NCI-H187 (cell line): ENCODE measurements at places on chromosomes 2 and 18.

DNA sequence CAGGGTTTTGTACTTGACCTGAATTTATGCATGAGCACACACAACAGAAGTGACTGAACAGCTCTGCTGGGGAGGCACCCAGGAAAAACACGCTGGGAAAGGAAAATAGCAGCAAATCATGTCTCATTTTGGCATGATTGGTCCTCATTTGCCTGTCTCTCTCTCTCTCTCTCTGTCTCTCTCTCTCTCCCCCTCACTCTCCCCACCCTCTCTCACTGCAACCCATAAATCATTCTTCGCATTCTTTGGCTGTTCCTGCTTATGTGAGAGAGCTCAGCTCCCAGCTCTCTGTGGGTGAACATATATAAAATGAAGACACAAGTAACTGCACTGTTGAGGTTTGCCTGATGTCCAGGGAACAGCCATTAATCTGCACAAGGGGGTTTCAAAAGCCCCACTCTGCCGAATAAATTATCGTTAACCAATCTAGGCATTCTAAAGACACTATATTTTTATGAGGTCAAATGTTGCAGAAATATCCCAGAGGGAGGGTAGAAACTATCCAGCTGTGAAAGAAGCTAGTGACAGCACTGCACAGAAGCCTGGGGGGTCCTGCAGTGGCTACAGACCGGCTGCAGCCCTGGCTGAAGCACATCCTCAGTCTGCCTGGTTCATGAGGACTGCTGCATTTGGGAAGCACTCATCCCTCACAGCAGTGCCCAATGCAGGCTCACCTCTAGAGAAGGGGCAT, 260.3 kb downstream of the AFF3 start:
- no peak for DNase-seq

- DNase-seq: no peak
Observed at GRCh38 chr2:166766220-166766619, 122.1 kb upstream of the XIRP2 start.

DNA sequence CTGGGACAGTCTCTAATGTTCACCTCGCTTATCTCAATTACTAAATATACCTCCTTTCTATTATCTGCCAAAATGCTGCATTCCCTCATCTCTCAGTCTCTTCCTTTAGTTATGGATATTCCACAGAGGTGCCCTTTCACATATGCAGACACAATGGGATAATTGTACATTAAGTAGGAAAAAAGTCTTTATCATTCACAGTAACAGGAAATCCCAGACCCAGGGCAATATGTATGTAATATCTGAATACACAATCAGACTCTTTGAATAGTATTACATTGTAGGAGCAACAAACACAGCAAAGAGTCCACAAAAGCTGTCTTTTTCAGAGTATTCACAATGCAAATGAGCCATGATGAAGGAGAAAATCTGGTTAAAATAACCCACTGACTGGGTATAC, 1399.0 kb upstream of the ZEB2 start:
- DNase-seq: no peak

- DNase-seq: no peak
Observed at GRCh38 chr2:39153312-39153711, 32.5 kb upstream of the SOS1 start.

GRCh38 chr2:74051504-74051903, 66.8 kb downstream of the TET3 start:
- DNase-seq: no peak

DNA sequence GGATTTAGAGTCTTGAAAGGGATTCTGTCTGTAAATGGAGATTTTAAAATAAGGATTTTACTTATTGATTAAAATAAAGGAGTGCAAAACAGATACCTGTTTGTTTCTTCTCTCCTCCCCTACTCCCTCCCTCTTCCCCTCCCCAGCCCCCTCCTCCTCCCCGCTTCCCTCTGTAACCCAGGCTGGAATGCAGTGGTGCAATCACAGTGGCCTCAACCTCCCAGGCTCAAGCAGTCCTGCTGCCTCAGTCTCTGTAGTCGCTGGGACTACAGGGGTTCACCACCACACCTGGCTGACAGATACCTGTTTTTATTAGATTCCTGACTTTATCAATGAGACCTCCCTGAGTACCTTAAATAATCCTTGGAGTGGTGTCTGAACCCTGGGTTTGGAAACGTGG, 57.1 kb downstream of the OXER1 start:
- no peak for DNase-seq

DNA sequence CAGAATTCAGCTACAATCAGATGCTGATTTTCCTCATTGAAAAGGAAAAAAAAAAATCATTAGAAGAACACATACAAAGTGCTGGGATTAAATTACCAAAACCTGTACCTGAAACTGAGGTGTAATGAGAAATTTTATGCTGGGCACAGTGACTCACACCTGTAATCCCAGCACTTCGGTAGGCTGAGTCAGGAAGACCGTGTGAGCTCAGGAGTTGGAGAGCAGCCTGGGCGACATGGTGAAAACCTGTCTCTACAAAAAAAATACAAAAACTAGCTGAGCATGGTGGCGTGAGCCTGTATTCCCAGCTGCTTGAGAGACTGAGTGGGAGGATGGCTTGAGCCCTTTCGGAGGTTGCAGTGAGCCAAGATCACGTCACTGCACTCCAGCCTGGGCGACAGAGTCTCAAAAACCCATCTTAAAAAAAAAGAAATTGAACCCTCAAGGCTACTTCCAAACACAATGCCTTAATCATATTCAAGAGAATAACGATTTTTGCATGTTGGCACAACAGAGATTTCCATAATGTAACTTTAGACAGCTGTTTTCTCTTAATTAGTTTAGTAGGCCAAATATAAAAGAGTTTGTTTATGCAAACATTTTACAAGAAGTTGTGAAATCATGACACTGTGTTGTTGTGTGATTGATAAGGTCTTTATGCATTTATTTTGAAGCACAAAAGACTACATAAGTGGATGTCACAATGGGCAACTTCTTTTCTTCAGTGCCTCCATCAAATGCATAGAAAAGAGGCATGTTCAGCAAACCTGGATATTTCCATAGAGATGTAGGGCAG, 63.9 kb downstream of the FAM161A start:
- DNase-seq: no peak

- DNase-seq: no peak
Observed at GRCh38 chr18:31791817-31792579, 31.3 kb upstream of the SLC25A52 start.

- DNase-seq: no peak
Observed at GRCh38 chr18:48979944-48980890, 29.5 kb upstream of the SMAD7 start.

DNA sequence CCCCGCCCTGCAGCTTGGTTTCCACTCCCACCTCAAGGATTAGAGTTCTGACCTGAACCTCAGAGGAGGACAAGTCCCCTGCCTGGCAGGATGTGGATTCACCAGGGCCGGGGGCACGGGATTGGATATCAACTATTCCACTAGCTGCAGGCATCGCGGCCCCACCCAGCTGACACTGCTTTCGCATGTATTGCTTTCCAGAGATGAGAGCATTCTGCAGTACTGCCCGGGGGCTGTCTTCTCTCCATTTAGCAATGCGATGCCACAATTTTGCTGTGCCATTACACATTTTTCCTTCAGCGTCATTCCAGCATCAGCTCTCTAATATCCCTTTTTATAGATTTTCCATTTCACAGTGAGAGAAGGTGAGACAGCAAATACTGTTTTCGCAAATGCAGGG, 42.0 kb downstream of the CTIF start:
- DNase-seq: no peak

GRCh38 chr2:235793163-235793752, 299.4 kb downstream of the AGAP1 start:
- no peak for DNase-seq

- no peak for DNase-seq
Observed at GRCh38 chr2:42474765-42475454, 18.9 kb downstream of the KCNG3 start.
